SJCRH30 (cell line): ENCODE measurements at places on chromosomes 6 and 20.
A peak's percentile ranks its signal among the peaks of the same experiment; 100 is the strongest.

- DNase-seq: no peak
Observed at GRCh38 chr20:41345729-41346067, 5.1 kb downstream of the LPIN3 start.

GRCh38 chr20:32325706-32326503 lies 32.2 kb upstream of the ASXL1 start:
- DNase-seq: peak; percentile 14

- peak; percentile 60 for DNase-seq
Observed at GRCh38 chr6:154928325-154928922, 66.7 kb upstream of the TIAM2 start.

- DNase-seq: no peak
Observed at GRCh38 chr6:48613231-48613949, 502.4 kb upstream of the PTCHD4 start.

- no peak for DNase-seq
Observed at GRCh38 chr6:114707081-114707620, 364.3 kb upstream of the HS3ST5 start.

GRCh38 chr6:37696841-37697662 lies 631 bp downstream of the MDGA1 start:
- peak; percentile 54 for DNase-seq

- DNase-seq: no peak
Observed at GRCh38 chr6:166277892-166278578, 30.2 kb downstream of the PRR18 start.

DNA sequence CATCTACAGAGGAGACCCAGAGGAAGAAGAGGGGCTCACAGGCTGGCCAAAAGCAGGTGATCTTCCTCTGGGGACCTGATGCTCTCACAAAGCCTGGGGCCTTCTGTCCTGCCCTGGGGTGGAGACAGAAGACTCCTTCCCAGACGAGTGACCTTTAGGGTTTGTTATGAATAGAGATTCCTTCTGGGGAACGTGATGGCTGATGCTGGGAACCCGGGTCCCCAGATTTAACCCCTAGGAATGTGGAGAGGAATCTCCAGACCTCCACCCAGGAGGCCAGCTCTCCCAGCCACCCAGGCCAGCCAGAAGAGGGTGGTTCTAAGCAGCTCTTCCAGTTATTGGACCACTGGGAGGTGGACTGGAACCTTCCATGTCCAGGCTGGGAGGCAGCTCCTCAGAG lies 16.8 kb upstream of the CCN5 start:
- no peak for DNase-seq

- no peak for DNase-seq
Observed at GRCh38 chr20:5535125-5535756, 215.0 kb upstream of the SHLD1 start.

GRCh38 chr6:136030131-136030530 lies 178.6 kb downstream of the PDE7B start:
- DNase-seq: no peak

DNA sequence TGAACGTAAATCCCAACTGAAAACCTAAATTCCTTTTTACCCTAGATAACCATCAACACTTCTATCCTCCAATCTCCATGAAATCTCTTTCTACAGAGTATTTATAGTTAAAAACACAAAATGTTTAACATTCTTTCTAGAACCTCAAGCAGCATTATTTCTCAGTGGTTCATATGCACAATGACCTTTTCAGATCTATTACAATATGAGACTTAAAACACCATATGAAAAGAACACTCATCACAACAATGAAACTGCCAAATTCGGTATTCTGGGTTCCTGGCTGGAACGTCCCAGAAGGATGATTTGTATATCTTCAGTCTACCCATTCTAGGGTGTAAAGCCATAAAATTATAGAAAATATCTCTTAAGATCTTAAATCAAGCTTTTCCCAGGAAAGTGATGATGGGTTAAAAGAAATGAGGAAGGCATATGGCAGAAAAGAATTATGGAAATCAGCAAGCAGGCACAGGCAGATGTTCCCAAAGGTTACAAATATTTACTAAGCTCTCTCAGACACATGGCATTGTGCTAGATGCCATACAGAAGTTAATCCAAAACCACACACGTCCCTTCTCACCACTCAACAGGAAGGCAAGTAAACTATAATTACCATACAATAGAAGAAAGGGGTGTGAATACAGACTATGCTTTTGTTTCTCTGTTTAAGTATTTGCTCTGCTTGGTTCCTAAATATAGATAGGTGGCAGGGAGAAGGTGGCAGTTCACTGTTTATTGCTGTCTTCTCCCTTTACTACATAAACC lies 118.0 kb downstream of the CHD6 start:
- no peak for DNase-seq

- DNase-seq: no peak
Observed at GRCh38 chr6:57072108-57072507, 17.9 kb upstream of the ZNF451 start.

DNA sequence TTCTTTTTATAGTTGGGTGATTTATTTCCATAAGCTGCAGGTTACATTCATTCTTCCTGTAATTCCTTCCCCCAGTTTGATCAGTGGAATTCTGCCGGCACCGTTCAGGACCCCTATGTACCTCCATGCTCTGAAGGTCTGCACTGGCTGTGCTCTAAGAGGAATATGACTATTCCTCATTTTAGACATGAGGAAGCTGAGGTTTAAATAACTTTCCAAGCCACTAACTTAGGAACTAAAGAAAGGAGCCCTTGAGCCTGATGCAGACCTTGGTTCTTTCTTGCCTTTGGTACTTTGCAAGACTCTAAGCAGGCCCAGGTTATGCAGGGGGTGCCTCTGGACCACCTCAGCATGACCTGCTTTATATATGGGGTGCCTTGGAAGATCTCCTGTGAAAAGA lies 318.5 kb downstream of the QKI start:
- no peak for DNase-seq

GRCh38 chr6:48135323-48136084 lies 24.5 kb upstream of the PTCHD4 start:
- no peak for DNase-seq

DNA sequence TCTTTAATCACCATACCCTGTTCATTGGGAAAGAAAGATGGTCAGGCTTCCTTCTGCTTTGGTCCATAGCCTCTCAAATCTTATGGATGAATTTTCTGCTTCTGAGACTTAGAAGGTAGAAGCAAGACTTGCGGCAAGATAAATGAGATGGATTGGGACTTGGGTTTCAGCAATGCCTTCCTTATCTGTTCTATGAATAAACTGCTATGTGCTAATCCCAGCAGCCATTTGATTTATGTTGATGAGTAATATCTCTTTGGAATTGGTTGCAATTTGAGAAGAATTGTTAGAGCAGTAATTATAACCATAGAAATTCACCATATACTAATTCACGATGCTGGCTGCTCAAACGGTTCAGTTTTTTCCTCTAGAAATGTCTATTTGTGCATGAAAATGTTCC lies 48.3 kb downstream of the TXLNB start:
- no peak for DNase-seq

- DNase-seq: no peak
Observed at GRCh38 chr6:155194399-155194798, 69.4 kb upstream of the CLDN20 start.

GRCh38 chr6:142235791-142236190 lies 66.0 kb upstream of the ADGRG6 start:
- no peak for DNase-seq

DNA sequence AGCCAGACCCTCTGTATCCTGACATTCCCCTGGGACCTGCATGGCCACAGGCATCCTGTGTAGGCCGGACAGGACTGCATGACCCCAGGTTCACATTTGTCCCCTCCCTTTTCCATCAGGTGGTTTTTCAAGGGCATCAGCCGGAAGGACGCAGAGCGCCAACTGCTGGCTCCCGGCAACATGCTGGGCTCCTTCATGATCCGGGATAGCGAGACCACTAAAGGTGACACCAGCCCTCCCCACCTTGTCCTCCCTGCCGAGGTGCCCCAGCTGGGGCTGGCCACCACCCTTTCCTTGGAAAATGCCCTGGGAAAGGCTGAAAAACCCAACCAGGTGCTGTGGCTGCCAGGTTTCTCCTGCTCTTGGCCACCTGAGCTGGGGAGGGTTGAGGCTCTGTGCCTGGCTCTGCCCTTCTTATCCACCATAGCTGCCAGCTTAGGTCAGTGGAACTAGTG lies 27.6 kb downstream of the HCK start:
- no peak for DNase-seq
